AG10803 (cell line): ENCODE measurements at places on chromosomes 1 and 21.

- no peak for DNase-seq
These were observed 72.1 kb downstream of the SKI start for GRCh38 chr1:2300004-2300771.

GRCh38 chr1:194062526-194062925 is 876.1 kb upstream of the B3GALT2 start:
- no peak for DNase-seq

- no peak for DNase-seq
These were observed 332.3 kb downstream of the COL11A1 start for GRCh38 chr1:102776071-102776470.

DNA sequence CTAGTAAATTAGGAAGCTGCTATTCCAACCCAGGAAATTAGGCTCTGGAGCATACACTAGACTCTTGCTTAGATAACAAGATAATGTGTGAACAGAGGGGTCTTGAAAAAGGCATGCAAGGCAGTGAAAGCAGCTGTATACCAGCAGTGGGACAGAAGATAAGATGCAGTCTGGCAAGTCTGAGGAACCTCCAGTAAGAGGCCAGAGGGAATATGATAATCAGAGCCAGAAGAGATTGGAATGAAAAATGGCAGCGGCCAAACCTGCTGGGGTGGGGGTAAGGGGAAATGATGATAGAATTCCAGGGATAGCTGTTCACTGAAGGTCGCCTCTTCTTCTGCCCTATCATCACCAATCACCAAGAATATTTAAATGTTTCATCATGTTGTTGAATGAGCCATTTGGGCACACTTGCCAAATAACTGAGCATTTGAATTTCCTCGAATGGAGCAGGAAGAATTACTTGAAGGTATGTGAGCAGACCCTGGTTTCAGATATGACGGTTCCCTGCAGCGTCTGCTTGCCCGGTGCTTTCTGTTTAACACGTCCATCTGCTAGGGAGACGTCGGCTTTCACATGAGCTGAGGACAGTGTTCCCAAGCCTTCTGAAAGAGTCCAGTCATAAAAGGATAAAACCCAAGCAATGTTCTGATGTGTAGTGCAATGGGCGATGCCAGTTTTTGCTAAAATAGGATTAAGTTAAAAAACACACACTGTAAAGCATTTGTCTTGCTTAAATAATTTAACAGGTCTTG is 173.3 kb downstream of the RWDD3 start:
- no peak for DNase-seq

DNA sequence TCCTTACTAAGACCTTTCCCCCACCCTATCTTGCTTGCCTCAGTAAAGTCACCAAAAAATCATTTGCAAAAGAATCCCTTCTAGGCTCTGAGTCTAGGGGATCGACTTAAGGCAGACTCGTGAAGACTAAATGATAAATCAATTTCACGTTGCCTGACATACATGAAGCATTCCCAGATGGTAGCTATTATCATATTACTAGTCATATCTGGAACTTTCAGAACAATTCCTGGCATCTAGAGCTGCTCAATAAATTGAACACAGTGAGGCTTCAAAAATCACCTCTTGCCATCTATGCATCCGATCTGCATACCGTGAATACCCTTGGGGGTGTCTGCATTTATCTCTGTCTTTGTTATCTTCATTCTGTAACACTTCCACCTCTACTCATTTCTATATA is 49.6 kb upstream of the DAB1 start:
- DNase-seq = peak; percentile 48

- DNase-seq = no peak
These were observed 22.0 kb downstream of the IVNS1ABP start for GRCh38 chr1:185295091-185295490.

DNA sequence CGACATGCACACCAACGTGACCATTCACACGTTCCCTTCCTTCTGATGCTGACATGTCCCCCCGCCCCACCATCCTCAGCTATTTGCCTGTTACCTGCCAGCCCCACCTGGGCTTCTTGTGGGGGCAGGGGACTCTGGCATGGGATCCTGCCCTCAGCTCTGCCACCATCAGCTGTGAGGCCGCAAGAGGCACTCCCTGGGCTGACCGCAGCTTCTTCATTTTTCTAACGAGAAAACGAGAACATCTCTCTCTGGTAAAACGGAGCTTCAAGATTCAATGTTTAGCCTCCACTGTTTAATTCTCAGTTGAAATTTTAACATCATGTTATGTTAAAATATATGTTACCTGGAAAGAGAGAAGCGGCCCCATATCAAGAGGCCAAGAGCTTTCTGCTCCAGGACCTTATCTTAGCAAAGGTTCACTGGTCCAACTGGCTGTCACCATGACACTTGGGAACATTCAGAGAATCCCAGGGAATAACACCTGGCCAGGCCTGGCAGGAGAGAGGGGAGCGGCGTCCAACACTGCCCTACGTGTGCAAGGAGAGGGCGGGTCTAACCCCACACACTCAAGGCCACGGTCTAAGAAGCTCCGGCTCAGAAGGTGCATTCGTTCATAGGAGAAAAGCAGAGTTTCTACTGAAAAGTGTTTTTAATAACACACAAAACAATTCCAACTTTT is 51.3 kb downstream of the HLCS start:
- DNase-seq = no peak

DNA sequence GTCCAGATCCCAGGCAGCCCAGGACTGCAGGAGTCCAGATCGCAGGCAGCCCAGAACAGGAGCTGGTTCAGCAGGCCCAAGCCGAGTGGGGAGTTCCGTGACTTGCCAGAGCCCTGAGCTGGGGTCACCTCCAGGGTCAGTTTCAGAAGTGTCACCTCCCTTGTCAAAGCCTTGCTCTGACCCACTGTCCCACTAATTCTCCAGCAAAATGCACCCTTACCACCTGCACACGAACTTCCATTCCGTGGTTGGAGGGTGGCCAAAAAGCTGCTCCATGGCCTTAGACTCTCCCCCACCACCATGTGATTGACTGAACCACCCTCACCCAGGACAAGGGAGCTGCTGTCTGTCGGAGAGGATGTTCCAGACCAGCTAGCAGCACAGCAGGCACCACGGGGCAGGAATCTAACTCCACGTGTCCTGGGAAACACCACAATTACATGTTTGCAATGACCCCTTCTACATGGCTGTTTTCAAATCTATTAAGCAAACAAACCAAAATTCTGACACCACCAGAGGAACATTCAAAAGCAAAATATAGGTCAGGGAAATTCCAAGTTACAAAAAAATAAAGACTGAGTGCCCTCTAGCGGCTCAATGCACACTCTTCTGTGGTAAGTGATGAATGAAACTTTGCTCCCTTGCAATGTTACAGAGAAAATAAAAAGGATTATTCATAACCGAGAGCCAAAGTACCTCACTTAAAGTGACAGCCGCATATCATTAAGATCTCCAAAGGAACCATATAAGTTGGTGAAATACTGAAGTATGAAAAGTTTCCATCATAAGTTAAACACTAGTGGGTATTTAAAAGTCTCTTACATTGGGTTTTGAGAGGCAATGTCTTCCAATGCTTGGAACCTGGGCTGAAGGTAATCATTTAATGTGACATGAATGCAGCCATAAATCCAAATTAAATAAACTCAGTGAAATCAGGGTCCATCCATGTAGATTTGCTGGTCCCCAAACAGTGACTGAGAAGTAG is 76.3 kb downstream of the NPHP4 start:
- peak; percentile 58 for DNase-seq

DNA sequence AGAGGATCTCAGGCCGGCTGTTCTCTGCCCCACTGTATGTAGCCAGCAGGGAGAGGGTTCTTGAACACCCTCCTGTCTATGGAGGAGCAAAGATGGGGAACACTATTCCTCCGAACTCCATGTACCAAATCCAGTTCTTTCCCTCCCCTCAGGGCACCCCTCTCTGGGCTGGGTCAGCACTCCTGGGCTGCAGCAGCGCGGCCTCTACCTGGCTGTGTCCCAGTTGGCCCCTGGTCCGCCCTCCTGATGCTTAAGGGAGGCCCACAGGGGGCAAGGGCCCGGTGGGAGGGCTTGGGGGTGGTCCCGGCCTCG is 471 bp upstream of the ADPRS start:
- DNase-seq = no peak
